Fibroblast of lung (primary cell): ENCODE measurements at places on chromosomes 12 and 14.

GRCh38 chr14:73602994-73603393 lies 9.3 kb upstream of the ACOT6 start:
- no peak for DNase-seq

- no peak for DNase-seq
Observed at GRCh38 chr14:101250948-101251811, 310.1 kb upstream of the DIO3 start.

DNA sequence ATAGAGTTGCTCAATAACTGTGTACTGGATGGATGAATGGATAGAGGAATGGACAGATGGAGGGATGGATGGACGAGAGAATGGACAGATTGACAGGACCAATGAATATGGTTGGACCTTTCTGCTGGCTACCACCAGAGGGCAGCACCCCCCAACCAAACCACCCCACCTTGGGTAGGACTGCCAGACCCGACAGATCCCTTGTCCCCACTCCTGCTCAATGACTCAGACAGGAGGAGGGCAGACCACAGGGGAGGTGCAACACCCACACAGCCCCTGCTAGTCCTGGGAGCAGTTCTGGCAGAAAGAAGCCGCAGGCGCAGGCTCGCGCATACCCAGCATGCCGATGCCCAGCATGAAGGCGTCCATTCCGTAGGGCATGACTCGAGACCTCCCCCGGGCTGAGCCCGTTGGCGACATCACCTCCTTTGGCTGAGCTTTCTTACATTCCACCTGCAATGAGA lies 12.4 kb downstream of the MSI1 start:
- DNase-seq = peak; percentile 80

DNA sequence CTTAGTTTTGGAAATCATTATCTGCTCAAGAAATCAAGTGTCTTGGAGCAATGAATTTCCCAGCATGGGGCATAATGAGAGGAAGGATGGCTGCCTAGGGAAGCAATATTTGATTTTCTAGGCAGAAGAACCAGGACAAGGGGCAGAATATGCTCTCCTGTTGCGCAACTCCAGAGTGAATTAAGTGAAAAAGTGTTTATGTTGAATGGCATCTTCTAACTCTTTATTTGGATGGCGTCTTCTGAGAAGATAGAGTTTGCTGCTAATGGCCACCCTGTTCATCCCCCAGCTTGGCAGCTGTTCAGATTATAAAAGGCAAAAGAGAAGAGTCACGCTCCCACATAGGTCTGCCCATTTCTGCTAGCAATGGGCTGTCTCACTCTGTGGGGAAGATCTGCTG lies 1278.1 kb downstream of the AACS start:
- peak; percentile 2 for DNase-seq

DNA sequence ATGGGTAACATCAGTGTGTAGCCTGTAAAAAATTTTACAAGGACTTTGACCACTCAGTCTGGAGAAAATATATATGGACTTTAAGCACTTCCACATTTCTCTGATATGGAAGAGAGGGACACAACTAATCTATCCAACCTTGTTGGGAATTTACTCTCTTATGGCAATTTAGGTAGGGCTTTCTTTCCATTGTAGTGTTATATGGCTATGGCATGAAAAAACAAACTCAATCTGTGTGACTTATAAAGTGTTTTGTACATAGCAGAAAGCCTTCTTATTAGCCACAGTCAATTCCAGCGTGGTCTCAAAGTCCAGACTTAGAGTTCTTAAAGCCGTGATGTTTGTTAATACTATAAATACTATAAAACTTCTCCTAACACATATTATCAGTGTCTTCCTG lies 98.3 kb downstream of the NOVA1 start:
- DNase-seq = no peak

GRCh38 chr14:65433646-65434045 lies 21.1 kb downstream of the FUT8 start:
- DNase-seq = no peak

- no peak for DNase-seq
Observed at GRCh38 chr14:21100931-21101330, at the start of gene TMEM253. TMEM253 (plus strand) TSS chr14:21101066; CDS start chr14:21101344, 278 bp downstream.

GRCh38 chr12:112117685-112118084 lies 7.7 kb upstream of the TRAFD1 start:
- no peak for DNase-seq

- no peak for DNase-seq
Observed at GRCh38 chr14:65170318-65170717, 68.0 kb upstream of the MAX start.

DNA sequence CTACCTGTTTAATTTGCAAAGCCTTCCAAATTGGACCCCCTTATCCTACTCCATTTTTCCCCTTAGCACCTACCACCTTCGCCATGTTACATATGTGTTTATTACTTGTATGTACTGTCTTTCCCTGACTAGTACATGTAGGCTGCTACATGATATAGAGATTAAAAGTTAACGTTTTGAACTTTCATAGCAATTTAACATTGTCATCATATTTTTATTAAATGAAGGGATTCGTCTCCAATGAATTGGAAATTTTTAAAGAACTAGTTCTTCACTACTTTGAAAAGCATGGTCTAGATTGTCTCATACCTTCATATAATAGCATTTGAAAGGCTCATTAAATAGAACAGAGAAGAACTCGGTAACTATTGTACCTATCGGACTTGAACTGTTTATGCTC lies 64.9 kb upstream of the REP15 start:
- DNase-seq = no peak

DNA sequence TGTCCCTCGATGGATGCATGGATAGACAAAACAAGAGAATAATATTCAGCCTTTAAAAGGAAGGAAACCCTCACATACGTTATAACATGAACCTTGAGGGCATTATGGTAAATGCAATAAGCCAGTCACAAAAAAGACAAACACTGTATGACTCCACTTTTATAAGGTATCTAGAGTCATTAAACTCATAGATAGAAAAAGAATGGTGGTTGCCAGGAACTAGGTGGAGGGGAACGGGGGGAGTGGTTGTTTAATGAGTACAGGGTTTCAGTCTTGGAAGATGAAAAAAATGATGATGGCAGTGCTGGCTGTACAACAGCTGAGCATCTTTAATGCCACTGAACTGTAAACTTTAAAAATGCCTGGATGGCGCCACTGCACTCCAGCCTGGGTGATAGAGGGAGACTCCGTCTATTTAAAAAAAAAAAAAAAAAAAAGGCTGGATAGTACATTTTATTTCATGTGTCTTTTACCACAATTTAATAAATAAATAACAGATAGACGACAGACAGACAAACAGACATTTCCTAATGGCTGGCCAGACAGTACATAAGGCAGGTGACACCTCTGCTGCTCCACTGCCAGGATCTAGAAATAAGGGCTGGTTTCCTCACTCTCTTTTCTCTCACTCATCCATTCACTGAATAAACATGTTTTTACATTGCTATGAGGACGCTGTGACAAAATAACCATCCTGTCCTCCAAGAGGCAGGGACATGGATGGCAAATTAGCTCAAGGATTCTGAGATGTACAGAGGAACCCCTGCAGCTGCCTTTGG lies 118.8 kb downstream of the FOXN3 start:
- no peak for DNase-seq

DNA sequence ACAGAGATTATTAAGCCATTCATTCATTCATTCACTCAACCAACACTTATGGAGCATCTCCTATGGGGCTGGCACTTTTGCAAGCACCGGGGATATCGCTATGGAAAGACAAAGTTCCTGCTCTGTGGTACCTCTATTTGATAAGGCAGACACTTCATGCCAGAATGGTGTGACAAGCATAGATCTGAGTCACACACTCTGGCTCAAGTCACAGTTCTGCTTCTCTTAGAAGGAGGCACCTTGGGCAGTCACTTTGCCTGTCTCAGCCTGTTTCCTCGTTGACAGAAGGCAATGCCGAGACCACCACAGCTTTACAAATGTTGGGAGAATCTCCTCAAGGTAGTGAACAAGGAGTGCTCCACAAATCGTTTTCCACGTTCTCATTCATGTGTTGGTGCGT lies 205.2 kb downstream of the SLC41A2 start:
- DNase-seq = no peak

GRCh38 chr12:8078398-8078797 lies 3.7 kb upstream of the NECAP1 start:
- DNase-seq = peak; percentile 87

DNA sequence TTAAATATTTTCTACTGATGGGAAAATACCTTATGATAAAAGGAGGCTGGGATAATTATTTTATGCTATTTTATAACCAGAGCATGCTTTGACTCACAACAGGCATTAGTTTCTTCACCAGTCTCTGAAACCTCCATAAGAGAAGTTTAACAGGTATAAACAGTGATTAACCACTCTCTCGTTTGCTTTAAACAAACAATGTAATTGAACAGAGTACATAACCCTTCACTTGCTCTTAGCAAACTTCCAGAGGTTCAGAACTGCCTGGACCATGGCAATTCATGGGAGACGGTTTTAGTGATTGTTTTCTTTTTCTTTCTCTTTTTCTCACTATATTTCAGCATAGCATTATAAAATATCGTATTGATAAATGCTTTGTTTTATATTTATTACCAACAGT lies 35.3 kb downstream of the CFAP251 start:
- no peak for DNase-seq

GRCh38 chr14:51677738-51678137 lies 26.0 kb downstream of the FRMD6 start:
- DNase-seq = no peak
